ENCODE measurements at places on chromosomes 16 and 17.

- DNase-seq, result no peak
These were observed 36.0 kb downstream of the IQCK start for GRCh38 chr16:19753815-19754643.

- no peak for DNase-seq
These were observed 40.6 kb upstream of the PITPNM3 start for GRCh38 chr17:6596941-6597340.

GRCh38 chr17:58586009-58586644 is 71.7 kb upstream of the MTMR4 start:
- no peak for DNase-seq

DNA sequence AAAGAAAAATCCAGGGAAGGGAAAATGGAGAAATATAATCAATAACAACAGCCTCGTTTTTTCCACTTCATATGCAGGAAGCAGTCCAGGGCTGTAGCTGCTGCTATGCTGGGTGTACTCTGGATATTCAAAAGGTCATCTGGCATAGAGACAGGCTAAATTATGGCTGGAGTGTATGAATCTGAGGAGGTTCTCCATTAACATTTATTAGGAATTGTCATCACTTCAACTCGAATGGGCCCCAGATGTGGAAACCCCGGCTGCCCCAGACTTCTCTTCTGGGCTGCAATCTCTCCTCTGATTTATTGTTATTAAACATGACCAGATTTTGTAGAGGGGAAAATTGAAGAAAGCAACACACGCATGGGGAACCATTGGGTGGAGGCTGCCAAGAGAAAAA is 33.5 kb upstream of the SKAP1 start:
- DNase-seq, result no peak

GRCh38 chr17:43550754-43551153 is 4.6 kb upstream of the ETV4 start:
- no peak for DNase-seq

Data from hypothalamus (tissue), 51 donors.